ENCODE measurements at places on chromosomes 7 and 10. TPM values are rescaled to one million over a fixed set of nuclear protein-coding genes. Genes with fewer than 3 reads are reported as not detected.

The SH3PXD2A gene
- total RNA-seq: 12.5 TPM

The CPN1 gene
- not detected for total RNA-seq

The RBP4 gene
- total RNA-seq: 0.57 TPM

DNA sequence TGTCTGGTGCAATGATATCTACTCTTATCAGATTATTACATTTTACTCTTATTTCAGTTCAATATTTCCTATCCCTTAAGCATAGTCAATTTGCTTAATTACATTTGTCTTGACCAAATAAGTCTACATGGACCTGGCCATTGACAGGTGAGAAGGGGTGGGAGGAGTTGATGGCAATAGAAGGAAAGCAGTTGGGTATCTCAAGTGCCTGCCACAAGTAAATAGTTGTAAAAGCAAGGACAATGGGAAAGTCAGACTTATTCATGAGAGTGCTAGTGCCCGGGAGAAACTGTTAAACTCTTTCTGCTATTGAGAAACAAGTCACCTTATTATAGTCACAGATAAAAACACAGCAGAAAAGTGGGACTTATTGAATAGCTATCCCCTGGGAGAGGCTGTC is 32.4 kb upstream of the HGF start:
- H3K27ac ChIP-seq: no peak overlapping the region
- DNase-seq: no peak
- H3K4me1 ChIP-seq: no peaks in the 10 kb centered on the region
- H3K27me3 ChIP-seq: no peaks in the 10 kb centered on the region

- H3K4me3 ChIP-seq: peak overlapping the region; percentile 95
- peaks cover 54% of the 10 kb centered on the region for H3K4me1 ChIP-seq
- H3K36me3 ChIP-seq: no peaks in the 10 kb centered on the region
- H3K27me3 ChIP-seq: no peaks in the 10 kb centered on the region
- H3K27ac ChIP-seq: peak overlapping the region; percentile 98
Measured at GRCh38 chr7:105014693-105015389, 836 bp downstream of the KMT2E start.

- H3K4me3 ChIP-seq: no peak overlapping the region
- no peak overlapping the region for H3K27ac ChIP-seq
- no peaks in the 10 kb centered on the region for H3K27me3 ChIP-seq
- DNase-seq: no peak
- H3K4me1 ChIP-seq: no peaks in the 10 kb centered on the region
Measured at GRCh38 chr7:96033009-96033598, 260.8 kb downstream of the DYNC1I1 start.

- H3K27ac ChIP-seq: no peak overlapping the region
- H3K36me3 ChIP-seq: no peaks in the 10 kb centered on the region
- DNase-seq: no peak
- peaks cover 5% of the 10 kb centered on the region for H3K27me3 ChIP-seq
Measured at GRCh38 chr10:117617086-117617485, 74.5 kb downstream of the EMX2 start.

GRCh38 chr10:124918906-124919305 is 23.0 kb upstream of the ZRANB1 start:
- H3K4me3 ChIP-seq: peak overlapping the region; percentile 92
- H3K4me1 ChIP-seq: peaks cover 28% of the 10 kb centered on the region
- H3K27me3 ChIP-seq: no peaks in the 10 kb centered on the region
- no peak for DNase-seq

GRCh38 chr10:11879387-11880094 is 56.4 kb downstream of the PROSER2 start:
- no peaks in the 10 kb centered on the region for H3K36me3 ChIP-seq
- H3K27ac ChIP-seq: peak overlapping the region; percentile 100
- no peak overlapping the region for H3K4me3 ChIP-seq
- peaks cover 91% of the 10 kb centered on the region for H3K4me1 ChIP-seq

GRCh38 chr7:128190051-128190647 is 50.9 kb upstream of the LEP start:
- no peak overlapping the region for H3K4me3 ChIP-seq
- H3K4me1 ChIP-seq: no peaks in the 10 kb centered on the region
- no peaks in the 10 kb centered on the region for H3K36me3 ChIP-seq
- no peak for DNase-seq

The ZNF783 gene
- total RNA-seq: 22.2 TPM

The UTF1 gene
- not detected for total RNA-seq

DNA sequence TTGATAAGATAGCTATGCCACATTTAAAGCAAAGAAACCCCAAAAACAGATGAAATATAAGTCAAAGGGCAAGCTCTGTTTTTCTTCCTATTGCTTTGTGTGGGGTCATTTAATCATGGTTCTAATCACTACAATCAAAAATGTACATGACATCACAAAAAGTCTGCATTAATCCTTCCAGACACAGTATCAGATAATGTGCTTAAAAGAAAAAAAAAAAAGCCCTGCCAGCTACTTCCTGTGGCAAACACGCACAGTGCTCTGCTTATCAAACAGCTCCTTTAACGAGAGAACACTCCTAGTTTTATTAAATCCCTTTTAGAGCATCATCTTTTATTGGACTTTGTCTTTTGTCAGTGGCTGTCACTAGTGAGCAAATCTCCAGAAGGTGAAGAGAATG is 1005.8 kb downstream of the GATA3 start:
- H3K27me3 ChIP-seq: no peaks in the 10 kb centered on the region
- no peaks in the 10 kb centered on the region for H3K4me1 ChIP-seq
- no peak for DNase-seq
- no peaks in the 10 kb centered on the region for H3K36me3 ChIP-seq

DNA sequence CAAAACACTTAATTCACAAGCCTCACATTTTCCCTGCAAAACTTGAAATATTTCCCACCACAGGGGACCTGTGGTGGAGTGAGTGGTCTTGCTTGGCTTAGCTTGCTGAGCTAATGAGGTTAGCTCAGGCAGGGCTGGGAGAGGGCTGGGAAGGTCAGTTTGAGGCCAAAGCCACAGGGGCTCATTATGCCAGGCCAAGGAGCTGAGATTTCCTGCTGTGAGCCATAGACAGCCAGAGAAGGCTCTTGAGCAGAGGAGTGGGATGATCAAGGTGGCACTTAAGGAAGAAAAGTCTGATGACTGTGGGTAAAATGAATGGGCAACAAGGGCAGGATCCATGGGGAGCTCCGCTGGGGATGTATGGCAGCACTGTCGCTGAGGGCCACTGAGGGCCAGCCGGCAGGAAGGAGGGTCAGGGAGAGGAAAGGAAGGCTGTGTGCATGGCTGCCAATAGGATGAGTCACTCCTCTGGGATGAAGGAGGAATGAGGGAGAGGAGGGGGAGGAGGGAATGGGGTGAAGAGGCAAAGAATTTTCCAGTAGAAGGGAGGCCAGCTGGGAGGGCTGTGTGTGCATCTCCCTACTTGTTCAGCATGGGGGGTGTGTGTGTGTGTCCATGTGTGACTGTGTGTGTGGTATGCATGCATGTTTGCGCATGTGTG is 18.7 kb upstream of the ZNF488 start:
- H3K36me3 ChIP-seq: no peaks in the 10 kb centered on the region
- peaks cover 60% of the 10 kb centered on the region for H3K4me1 ChIP-seq

- no peaks in the 10 kb centered on the region for H3K4me1 ChIP-seq
- no peak overlapping the region for H3K4me3 ChIP-seq
- peaks cover 42% of the 10 kb centered on the region for H3K27me3 ChIP-seq
- DNase-seq: no peak
- no peak overlapping the region for H3K27ac ChIP-seq
Measured at GRCh38 chr10:79938728-79939406, 10.0 kb downstream of the SFTPD start.

The CABCOCO1 gene
- not detected for total RNA-seq

DNA sequence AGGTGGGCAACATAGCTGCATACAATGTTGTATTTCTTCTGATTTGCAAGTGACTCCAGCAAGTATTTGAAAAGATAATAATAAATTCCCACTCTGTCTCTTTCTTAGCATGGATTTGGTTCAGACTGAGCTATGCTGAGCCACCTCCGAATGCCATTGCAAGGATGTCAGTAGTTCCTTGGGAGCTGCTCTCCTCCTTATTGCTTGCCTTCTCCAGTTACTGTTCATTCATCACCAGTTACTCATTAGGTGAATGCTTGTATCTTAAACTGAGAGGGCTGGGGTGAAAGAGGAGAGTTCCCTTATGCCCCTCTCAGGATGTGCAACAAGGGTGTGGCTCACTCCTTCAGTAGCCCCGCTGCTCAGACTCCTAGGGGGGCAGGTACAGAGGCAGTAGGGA is 78.4 kb upstream of the PRKAR2B start:
- no peaks in the 10 kb centered on the region for H3K4me1 ChIP-seq
- no peaks in the 10 kb centered on the region for H3K27me3 ChIP-seq
- H3K4me3 ChIP-seq: no peak overlapping the region
- DNase-seq: no peak
- H3K36me3 ChIP-seq: no peaks in the 10 kb centered on the region

- no peak for DNase-seq
- H3K27ac ChIP-seq: no peak overlapping the region
- no peak overlapping the region for H3K4me3 ChIP-seq
- H3K36me3 ChIP-seq: peaks cover 45% of the 10 kb centered on the region
- H3K4me1 ChIP-seq: no peaks in the 10 kb centered on the region
Measured at GRCh38 chr7:97851683-97852082, 20.5 kb downstream of the ASNS start.

- H3K27ac ChIP-seq: no peak overlapping the region
- no peak overlapping the region for H3K4me3 ChIP-seq
- peaks cover 35% of the 10 kb centered on the region for H3K4me1 ChIP-seq
- H3K36me3 ChIP-seq: no peaks in the 10 kb centered on the region
Measured at GRCh38 chr10:73416571-73416970, 2.7 kb upstream of the ANXA7 start.

DNA sequence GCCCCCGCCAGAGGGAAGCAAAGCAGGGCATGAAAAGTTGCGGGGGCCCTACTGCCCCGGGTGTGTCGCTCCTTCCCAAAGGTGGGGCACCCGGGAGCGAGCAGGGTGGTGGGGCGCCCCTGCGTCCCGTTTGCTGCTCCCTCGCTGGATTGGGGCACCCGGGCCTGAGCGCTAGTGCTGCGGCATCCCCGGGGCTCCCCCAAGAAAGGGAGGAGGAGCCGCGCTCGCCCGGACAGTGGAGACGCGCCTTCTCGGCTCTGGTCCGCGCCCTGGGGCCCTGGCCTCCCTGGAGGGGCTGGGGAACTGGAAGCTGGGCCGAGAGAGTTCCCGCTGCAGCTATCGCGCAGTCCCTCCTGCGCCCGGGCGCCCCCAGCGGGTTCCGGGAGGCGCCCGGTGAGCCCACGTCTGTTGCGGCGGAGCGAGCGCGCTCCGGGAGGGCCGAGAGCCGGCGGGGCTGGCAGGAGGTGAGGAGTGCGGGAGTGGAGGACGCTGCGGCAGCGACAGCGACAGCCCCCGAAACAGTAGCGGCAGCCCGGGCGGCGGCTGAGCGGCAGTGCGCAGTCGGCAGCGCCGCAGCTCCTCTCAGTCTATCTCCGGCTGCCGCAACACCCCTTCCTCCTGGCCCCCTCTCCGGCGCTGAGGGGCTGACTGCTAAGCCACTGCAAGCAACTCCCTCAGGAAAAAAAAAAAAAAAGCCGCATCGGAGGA is 504 bp upstream of the BMPER start:
- H3K27ac ChIP-seq: no peak overlapping the region
- no peak overlapping the region for H3K4me3 ChIP-seq
- no peaks in the 10 kb centered on the region for H3K4me1 ChIP-seq
- no peaks in the 10 kb centered on the region for H3K36me3 ChIP-seq
- no peak for DNase-seq

The IKZF1 gene
- not detected for total RNA-seq

The CLDN15 gene
- total RNA-seq: 16.0 TPM

The EGFR gene
- total RNA-seq: 324 TPM

The NCAPG2 gene
- total RNA-seq: 124 TPM

DNA sequence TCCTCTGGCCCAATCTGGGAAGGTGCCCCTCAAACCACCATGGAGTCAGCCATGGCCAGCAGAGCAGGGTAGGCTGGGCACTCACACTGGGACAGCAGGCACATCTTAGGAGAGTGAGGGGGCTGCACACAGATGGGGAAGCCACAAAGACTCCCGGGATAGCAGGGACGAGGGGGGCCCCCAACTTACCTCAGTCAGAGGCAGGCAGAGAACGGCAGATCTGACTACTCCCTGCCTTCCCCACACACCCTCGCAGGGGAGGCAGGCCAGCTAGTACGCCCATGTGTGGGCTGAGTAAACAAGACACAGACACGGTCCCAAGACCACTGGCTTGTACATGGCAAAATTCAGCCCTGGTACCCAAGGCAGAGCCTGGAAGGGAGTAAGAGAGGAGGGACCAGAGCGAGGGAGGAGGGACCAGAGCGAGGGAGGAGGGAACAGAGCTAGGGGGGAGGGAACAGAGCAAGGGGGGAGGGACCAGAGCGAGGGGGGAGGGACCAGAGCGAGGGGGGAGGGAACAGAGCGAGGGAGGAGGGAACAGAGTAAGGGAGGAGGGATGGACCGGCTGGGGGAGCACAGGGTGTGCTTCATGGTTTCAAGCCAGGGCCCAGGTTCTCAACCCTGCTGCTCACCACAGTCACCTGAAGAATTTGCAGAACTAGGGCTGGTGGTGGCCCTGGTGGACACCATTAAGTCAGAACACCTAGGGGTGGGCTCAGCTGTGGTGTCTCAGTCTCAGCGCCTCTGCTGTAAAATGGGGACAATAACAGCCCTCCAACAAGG is 73.8 kb downstream of the RGS10 start:
- no peak for DNase-seq
- H3K36me3 ChIP-seq: no peaks in the 10 kb centered on the region
- H3K27ac ChIP-seq: no peak overlapping the region
- H3K4me1 ChIP-seq: peaks cover 14% of the 10 kb centered on the region
- H3K4me3 ChIP-seq: no peak overlapping the region
- no peaks in the 10 kb centered on the region for H3K27me3 ChIP-seq

- H3K4me1 ChIP-seq: no peaks in the 10 kb centered on the region
- H3K36me3 ChIP-seq: no peaks in the 10 kb centered on the region
- no peak for DNase-seq
Measured at GRCh38 chr7:20647036-20647435, 31.6 kb downstream of the ABCB5 start.

DNA sequence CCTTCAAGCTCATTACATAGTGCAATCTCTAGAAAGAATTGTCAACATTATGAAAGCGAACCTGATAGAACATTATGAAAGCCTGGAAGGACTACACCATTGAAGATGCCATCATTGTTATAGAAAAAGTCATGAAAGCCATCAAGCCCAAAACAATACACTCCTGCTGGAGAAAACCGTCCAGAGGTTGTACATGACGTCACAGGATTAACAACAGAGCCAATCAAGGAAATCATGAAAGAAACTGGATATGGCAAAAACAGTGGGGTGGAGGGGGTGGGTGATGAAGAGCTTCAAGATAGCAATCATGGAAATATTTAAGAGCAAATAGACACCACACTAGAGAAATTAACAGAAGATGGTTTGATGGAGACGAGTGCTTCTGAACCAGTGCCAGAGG is 45.7 kb downstream of the TOMM7 start:
- H3K36me3 ChIP-seq: no peaks in the 10 kb centered on the region
- no peaks in the 10 kb centered on the region for H3K4me1 ChIP-seq
- no peak for DNase-seq
- no peak overlapping the region for H3K4me3 ChIP-seq

Data from PC-9 (cell line).